ENCODE measurements at places on chromosomes 7 and 10.
A peak's percentile ranks its signal among the peaks of the same experiment; 100 is the strongest.

DNA sequence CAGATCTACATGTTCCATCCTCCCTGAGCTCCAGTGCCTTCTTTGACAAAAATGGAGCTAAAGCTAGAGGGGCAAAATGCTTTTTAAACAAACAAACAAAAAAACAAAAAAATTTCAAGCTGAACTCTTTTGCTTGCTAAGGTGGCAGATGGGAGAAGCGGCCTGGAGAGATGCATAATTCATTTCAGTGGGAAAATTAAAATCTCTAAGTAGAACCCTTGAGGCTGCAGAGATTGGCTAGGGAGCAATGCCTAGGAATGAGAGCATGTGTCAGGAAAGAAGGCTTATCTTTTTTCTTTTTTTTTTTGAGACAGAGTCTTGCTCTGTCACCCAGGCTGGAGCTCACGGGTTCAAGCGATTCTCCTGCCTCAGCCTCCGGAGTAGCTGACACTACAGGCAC, 46.4 kb upstream of the SAMD8 start:
- DNase-seq: no peak

DNA sequence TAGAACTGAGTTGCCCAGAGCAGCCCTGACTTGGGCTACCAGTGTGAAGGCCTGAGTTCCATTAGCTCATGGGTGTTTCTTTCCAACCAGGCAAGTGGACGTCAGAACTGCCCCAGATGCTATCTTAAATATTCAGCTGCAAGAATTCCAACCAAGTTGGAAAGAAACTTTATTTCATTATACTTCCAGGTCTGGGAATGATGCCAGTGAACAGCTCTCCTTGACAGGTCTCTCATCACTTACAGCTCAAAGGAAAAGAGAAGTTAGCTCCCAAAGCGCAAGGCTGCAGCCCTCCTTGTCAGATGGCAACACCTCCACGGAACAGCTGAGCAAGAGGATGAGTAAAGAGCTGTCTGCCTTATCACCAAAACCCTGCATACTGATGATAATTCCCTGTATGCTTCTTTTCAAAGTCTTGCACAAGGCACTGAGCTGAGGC, 255.5 kb upstream of the AOAH start:
- DNase-seq: no peak

- no peak for DNase-seq
Observed at GRCh38 chr7:38934051-38934450, 25.1 kb upstream of the VPS41 start.

GRCh38 chr7:39353615-39354376, 212.4 kb upstream of the YAE1 start:
- DNase-seq: no peak

- DNase-seq: no peak
Observed at GRCh38 chr7:155811895-155812761, at the start of gene SHH. Gene SHH (minus strand): TSS chr7:155812463. CDS start chr7:155812122, 341 bp downstream.

- peak; percentile 96 for DNase-seq
Observed at GRCh38 chr10:60312818-60313588, 76.7 kb downstream of the ANK3 start.

GRCh38 chr10:10902951-10903350, 114.7 kb upstream of the CELF2 start:
- no peak for DNase-seq

GRCh38 chr7:16113058-16113457, 308.3 kb downstream of the CRPPA start:
- no peak for DNase-seq

DNA sequence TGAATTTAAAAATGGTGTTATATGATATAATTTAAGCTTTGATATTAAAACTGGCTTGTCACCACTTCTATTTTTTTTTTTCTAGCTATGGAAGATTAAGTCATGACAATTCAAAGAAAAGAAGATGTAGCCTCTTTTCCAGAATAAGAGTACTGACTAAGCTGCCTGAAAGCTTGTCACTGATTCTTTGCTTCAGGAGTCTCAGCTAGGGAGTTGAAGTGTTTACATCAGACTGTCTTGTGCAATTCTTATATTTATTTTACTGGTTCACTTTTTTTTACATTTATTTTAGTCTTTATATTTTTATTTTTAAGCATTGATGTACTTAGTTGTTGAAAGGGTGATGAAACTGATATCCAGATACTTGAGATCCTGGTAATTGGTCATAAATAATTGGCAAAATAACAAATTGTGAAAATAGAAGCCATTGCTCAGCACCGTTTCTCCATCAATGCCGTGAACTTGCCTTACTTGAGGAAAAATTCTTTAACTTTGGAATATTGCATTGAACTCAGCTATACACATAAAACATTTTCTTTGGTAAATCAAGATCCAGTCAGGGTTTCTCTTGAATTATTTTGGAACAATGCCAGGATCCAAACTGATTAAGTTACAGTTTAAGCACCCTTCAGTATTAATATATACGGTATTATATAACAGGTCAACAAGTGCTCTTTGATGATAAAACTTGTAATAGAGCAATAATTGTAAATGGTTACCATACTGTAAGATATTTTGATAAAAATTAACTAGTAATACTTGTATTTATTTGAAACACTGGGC, 156.4 kb downstream of the PHTF2 start:
- no peak for DNase-seq

- DNase-seq: peak; percentile 73
Observed at GRCh38 chr7:143013893-143014292, 13.0 kb downstream of the OR9A2 start.

DNA sequence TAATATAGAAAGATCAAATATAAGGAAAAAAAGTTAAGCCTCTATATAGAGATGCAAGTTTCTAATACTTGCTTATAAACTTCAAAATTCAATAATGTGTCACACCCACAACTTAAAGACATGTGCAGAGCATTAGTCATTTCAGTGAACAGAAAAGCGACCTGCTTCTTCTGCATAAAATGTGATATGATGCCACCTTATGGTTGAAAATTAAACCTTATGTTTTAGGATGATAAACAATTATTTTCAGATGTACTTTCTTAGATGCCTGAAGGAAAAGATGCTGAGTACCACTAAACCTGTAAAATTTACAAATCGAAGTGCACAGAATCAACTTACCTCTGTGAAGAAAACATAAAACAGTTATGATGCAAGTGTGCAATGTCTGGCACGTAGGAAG, 96.0 kb downstream of the MTERF1 start:
- DNase-seq: peak; percentile 83

DNA sequence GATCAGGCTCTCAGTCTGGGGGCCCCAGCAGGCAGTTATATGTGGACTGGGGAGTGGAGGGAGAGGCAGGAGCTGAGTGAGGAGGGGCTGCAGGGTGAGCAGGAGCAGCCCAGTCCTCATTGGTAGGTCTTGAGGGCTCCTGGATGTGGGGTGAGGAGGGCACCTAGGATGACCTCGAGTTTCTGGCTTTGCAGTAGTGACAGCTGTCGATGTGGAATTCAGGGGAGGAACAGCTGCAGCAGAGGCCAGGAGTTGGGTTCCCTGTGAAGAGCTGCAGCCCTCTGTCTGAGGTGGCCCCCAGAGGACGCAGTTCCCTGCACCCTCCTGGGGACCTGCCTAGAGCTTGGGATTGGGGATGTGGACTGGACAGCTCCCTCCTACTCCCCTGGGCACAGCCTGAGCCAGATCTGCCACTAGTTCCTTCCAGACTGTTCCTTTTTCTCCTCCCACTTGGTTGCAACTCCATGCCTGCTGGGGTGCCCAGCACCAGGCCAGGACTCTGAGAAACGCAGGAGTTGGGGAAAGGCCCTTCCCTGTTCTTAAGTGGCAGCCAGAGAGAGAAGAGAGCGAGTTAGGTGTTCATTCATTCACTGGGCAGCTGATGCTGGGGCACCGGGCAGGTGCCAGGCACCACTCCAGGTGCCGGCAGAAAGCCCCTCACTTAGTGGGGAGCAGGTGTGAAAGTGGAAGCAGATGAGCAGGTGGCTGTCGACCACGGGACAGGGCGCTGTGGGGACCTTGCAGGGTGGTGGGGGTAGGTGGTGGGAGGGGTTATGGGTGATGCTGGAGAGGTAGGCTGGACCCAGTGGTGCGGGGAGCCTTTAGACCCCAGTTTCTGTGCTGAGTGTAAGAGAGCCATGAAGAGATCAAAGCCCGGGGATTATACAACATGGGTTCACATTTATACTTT, 57.9 kb downstream of the PRF1 start:
- DNase-seq: no peak

GRCh38 chr7:112874909-112875308, 84.7 kb upstream of the TMEM168 start:
- DNase-seq: no peak

- DNase-seq: no peak
Observed at GRCh38 chr7:33463131-33463530, 333.8 kb downstream of the BBS9 start.

DNA sequence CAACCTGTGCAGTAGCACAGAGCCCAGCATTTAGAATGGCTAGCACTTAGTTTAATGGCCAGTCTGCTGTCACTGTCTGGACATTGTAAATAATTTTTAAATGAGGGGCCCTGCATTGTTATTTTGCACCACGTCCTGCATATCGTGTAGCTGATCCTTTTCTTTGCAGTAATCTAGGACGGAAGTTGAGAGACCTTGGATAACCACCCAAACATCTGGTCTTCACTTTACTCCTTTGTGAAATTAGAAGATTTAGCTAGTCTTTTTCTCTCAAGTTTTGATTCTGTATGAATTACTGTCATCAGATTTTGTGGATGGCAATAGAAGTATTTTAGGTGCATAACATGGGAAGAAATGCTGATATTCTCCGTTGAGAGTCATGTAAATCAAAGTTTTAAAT, 1.9 kb downstream of the MIOS start:
- DNase-seq: no peak

- DNase-seq: no peak
Observed at GRCh38 chr10:128952856-128953255, 514.2 kb upstream of the MGMT start.

DNA sequence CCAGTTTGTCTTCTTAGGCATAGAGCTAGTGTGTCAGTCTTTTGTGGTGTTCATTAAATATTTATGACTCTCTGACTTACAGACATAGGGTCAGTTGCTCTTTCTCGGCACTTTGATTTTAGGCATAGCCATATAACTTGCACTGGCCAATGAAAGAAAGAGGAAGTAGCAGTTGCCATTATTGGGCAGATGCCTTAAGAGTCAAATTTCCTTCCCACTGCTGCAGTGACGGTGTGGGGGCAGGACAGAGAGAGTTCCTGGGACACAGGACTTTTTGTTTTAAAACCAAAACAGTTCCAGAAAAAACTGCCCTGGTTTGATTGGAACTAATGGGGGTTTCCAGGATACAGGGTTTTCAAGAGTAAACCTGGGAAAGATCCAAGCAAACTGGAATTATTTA, 60.2 kb upstream of the PHF14 start:
- DNase-seq: no peak

- no peak for DNase-seq
Observed at GRCh38 chr10:48466611-48467240, 138.1 kb downstream of the ARHGAP22 start.

DNA sequence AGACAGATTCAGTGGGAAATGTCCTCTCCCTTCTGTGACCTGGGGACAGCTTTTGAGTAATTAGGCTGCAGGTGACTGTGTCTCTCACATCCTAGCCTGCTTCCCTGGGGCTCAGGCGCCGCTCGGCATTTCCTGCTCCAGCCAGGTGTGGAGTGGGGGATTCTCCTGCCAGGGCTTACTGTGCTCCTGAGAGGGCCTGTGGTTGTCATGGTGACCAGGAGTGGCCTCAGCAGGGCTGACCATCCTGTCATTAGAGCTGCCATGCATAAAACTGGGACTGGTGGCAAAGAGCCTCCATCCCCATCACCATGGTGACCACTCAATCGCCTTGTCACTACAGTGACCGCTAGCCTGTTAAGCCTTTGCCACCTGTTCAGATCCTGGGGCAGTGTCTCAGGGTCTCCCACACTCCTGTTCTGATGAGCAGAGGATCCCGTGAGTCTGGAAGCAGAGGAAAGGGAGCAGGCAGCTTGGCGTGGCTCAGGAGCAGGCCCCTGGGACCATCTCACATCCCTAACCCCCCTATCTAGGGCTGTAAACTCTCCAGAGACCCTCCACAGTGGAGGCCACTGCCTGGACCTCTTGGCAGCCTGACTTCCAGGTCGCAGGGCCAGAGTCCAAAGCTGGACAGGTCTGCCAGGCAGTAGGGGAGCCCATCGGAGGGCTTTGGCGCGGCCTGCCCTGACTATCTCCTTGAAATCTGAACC, at the start of gene GCK:
Gene GCK (minus strand): TSS at position 154 of the 707 bp plus-strand sequence. CDS start 486 bp downstream, outside the sequence.
- no peak for DNase-seq

DNA sequence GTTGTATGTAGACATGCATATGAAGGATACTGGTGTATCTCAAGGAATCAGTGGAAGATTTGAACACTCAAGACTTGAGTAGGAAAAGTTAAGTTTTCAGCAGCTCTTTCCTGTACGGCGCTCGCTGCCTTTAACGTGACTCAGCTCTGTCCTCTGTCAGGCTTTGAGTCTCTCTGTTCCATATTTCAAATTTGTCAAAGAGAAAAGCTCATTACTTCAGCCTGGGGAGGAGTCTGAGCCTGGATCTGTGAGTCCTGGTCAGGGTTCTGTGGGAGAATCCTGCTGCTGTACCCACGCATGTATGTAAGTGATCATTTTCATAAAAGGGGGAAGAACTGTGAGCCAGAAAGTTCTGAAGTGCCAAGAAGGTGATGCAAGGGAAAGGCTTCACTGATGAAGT, 13.8 kb upstream of the MPP7 start:
- no peak for DNase-seq

DNA sequence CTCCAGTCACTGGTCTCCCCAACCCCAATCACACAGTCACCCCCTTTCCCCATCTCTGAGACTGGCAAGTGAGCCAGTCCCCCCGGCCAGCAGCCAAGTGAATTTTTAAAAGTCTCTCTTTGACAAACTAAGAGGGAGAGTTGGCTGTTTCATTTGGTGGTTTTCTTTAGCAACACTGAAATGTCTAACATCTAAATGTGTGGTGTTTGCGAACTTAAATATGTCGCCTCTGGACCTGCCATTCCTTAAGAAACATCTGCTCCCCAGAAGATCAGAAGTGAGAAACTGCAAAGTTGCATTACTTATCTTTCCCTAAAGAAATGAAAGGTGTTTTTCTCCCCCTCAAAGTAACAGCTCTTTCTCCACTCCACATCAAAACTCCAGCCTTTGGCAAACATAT, 34.7 kb upstream of the PLXNA4 start:
- no peak for DNase-seq

- DNase-seq: no peak
Observed at GRCh38 chr10:32307609-32308008, 39.3 kb downstream of the EPC1 start.

DNA sequence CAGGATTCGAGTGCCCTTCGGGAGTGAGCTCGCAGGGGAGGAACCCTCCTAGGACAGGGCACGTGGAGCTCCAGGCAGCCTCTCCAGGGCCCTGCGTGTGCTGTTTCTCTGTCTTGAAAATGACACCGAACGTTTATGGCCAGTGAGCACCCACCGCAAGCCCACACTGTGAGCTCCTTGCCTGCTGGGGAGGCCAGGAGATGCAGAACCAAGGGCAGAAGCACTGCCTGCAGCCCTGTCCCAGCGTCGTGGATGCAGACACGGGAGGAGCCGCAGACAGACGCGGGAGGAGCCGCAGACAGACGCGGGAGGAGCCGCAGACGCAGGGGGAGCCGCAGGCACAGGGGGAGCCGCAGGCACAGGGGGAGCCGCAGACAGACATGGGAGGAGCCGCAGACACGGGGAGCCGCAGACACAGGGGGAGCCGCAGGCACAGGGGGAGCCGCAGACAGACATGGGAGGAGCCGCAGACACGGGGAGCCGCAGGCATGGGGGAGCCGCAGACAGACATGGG, 314.4 kb downstream of the PTPRN2 start:
- DNase-seq: no peak

All from PC-3 (cell line).